ENCODE measurements at places on chromosomes 3 and 15.

- no peak for DNase-seq
Observed at GRCh38 chr3:58334013-58334321, 1.3 kb downstream of the PXK start.

DNA sequence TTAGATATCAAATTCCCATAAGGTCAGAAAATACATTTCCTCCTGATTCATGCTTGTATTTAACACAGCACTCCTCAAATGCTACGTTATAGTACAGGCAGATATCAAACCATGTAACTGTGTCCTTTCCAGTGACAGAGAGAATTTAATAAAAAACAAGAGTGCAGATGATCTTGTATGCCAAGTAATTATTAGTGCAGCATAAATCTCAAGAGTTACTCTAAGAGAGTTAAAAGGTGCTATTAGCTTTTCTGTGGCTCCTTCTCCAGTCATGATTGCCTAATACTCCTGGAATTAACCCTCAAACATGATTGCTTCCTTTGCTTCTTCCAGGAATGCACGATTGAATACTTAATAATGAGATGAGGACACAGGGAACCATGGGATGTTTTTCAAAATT lies 413.0 kb upstream of the DPH6 start:
- DNase-seq, result no peak

DNA sequence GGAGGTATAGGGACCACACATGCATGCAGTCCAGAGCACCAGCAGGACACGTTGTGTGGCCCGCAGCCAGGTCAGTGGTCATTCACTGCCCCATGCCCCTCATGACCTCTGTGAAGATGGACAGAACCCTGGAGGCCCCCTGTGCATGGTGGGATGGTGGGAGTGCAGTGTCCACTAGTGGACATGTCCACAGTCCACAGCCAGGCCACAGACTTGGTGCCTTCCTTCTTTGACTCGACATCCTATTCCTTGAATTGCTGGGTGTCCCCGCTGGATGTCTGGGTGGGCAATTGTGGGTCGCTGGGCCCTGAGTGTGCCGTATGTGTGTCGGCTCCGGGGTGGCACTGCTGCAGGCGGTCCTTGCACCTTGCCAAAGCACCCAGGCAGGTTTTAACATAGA lies 35.7 kb downstream of the KLF15 start:
- no peak for DNase-seq

DNA sequence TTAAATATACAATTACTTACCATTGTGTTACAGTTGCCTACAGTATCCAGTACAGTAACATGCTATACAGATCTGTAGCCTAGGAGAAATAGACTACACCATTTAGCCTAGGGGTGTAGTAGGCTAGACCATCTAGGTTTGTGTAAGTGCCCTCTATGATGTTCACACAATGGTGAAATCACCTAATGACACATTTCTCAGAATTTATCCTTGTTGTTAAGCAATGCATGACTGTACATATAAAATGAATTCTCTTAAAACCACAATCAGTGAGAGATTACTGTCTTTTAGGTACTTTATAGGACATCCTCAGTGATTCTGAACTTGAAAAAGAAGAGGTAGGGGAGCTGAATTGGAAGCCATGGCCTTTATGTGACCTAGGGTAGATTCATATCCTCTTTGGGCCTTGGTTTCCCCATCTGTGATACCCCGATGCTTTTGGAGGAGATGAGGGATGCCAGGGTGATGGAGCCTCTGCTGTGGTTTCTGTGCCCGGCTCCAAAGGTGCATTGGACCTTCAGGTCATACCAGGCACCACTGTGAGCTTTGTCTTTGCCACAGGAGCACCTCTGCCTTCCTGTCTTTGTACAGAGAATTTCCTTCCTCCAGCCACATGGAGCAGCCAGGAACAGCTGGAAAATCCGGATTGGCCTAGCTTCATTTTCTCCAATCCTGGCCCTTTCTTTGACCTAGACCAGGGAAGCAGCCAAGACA lies 51.9 kb upstream of the FLNB start:
- DNase-seq, result no peak

GRCh38 chr3:127012091-127012490 lies 29.2 kb downstream of the PLXNA1 start:
- DNase-seq, result no peak

DNA sequence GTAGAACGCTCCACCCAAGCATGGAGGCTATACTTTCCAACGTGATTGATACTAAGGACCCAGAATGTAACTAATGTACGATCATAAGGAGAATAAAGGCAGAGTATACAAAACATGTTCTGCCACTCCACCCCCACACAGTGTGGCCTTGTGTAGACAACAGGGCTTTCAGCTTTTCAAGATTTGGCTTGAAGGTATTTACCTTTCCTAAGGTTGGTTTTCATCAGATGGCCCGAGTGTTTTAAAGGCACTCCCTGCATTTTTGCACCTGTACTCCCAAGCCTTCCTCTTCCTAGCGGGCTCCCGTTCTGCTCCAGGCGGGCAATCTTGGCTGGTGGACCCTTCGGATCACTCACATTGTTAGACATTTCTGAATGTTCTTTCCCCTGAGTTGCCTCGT lies 4.6 kb downstream of the SATB1 start:
- DNase-seq, result no peak

GRCh38 chr3:61535826-61536225 lies 25.5 kb upstream of the PTPRG start:
- DNase-seq, result no peak

DNA sequence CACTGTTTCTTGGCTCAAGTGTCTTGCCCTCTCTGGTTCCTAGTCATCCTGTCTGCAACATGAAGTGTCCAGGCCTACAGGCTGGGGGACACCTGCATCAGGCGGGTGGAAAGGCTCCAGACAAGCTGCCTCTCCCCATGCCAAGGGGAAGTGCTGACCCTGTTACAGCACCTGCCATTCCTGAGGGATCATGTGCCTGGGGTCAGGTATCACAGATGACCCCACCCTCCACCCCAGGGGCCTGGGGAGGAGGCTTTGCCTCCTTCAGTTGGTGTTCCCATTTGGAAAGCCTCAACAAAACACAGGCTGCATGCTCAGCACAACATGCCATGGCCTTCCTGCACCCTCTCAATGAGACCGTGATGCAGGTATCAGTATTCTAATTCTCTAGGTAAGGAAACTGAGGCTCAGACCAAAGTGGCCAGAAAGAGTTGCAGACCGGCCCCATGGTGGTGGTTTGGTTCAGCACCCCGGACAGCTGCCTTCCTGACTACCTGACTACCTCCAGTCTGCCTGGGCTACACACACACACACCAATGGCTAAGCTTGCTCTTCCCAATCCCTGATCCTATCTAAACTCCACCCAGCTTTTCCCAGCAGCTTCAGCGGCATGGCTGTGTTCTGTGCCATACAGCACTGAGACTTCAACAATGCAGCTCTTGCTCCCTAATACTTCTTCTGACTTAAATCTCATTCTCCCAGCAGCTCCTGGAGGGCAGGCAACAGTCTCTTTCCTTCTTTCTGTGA lies 69.7 kb upstream of the LINGO1 start:
- DNase-seq, result no peak

DNA sequence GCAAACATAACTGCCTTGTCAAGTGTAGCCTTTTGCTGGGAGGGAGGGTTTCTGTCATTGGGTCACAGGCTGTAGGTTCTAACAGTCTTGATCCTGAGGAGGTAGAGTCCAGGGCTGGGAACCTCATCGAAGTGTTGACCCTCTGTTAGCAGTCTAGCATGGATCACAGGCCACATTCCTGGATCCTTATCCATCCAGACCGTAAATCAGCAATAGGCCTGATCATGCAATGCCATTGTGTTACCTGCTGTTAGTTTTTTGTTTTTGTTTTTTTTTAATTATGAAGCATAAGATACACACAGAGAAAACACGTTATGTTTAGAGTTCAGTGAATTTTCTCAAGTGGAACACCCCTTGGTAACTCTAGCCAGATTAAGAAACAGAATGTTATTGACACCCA lies 282.0 kb upstream of the TPM1 start:
- no peak for DNase-seq

DNA sequence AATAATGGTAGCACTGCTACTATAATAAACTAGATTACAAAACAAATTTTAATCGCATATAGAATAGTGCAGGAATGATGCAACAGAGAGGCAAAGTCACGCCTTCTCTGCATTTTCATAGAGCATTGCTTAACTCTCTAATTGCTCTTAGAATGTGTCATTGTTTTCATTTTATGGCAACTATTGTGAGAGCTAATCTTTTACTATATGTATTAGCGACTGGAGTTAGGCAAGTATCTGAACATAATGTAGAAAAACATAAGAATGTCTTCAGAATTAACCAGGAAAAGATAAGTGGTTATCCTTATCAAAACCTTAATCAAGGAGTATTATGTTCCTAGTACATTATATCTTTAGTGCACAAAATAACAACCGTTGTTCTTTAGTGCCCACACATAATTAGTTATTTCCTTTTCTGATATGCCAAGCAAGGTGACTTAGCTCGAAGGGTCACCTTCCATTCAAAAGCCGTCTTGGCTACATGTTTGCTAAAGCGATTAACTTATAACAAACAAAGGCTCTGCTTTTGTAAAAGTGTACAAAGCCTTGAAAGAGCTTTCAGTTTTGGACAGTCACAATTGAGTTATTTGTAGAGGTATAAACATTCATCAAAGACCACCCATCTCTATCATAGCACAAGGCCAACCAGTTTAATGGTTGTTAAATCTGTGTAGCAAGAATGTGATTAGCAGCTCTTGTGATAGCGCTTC lies 1328.9 kb downstream of the ROBO2 start:
- DNase-seq, result no peak

DNA sequence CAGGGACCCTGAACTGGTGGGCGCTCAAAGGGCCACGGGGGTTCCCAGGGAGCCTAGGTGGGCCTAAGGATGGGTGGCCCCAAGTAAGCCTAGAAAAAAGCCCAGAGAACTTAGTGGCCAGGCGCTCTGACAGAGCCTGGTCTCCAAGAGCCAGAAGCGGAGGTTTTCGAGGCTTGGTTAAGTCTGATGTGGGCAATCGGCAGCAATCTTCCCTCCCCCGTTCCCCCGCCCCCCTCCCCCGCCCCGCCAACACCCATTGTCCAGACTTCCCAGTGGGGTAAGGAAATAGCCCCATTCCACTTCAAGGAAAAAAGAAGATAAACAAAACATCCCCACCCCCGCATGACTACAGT lies 6.7 kb downstream of the EOMES start:
- no peak for DNase-seq

DNA sequence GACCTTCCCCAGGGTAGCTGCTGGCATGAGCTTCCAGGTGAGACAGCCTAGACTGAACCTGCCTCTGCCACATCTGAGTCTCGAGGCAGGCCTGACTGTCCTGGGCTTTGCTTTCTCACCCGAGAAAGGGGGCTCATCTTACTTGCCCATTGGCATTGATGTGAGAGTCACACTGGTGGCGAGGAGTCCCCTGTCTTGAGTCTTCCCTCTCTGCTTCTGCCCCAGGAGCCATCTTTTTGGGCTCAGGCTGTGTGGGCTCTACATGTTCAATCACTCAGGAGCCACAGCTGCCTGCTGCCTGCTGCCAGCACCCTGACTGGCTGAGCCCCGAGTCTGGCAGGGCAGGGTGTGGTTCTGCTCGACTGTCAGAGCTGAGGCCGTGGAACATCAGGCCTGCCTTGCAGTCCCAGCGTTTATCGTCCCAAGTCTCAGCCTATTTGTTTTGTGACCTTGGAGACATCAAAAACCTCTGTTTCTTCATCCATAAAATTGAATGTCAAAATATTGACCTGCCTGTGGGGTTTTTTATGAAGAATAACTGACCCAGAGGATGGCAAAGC lies 132.5 kb downstream of the DNAJB8 start:
- DNase-seq, result no peak

GRCh38 chr3:126149256-126149902 lies 31.0 kb downstream of the ALDH1L1 start:
- DNase-seq, result no peak

- DNase-seq, result no peak
Observed at GRCh38 chr15:69497667-69498066, 45.0 kb downstream of the RPLP1 start.

GRCh38 chr15:101526021-101526420 lies 36.5 kb upstream of the PCSK6 start:
- no peak for DNase-seq

DNA sequence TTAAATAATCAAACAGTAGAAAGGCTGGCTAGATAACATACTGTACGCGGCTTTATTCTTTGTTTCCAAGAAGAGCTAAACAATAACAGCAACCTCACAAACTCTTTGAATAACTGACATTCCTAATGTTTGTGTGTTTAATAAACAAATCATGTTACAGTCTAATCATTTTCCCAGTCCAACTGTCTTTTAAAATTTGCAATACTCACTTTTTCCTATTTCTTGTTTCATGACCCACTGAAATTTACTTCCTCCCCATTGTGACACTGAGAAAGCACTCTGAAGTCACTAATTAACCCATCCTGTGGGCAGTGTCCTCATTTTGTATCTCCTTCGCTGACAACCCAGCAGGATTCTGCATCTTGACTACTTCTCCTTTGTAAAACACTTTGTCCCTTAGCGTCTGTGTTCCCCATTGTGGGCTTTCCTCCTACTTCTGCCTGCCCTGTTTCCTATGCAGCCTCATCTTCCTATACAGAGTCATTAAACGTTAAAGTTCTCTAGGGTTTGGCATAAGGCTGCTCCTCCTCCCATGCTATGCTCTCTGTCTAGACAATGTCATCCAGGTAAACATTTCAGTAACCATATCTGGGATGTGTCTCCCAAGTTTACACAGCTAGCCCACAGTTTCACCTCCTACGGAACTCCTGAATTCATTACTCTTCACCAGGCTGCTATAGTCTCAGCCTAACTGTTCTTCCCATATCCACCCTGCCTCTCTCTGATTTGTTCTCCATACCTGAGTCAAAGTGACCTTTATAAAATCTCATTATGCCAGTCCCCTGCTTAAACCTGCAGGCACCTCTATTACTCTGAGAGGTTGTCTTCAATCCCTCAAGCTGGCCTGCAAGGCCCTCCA lies 148.9 kb downstream of the GREM1 start:
- peak; percentile 4 for DNase-seq

- DNase-seq, result no peak
Observed at GRCh38 chr15:90681480-90681879, 35.7 kb upstream of the BLM start.

DNA sequence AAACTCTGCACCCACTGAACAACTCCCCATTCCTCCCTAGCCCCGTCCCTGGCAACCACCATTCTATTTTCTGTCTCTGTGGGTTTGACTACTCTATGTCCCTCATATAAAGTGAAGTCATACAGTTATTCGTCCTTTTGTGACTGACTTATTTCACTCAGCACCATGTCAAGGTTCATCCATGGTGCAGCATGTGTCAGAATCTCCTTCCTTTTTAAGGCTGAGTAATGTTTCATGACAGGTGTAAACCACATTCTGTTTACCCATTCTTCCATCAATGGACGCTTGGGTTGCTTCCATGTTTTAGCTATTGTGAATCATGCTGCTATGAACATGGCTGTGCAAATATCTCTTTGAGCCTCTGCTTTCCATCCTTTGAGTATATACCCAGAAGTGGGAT lies 192.3 kb upstream of the NSMCE3 start:
- no peak for DNase-seq

GRCh38 chr3:111901637-111902036 lies 42.6 kb downstream of the PHLDB2 start:
- DNase-seq, result no peak

DNA sequence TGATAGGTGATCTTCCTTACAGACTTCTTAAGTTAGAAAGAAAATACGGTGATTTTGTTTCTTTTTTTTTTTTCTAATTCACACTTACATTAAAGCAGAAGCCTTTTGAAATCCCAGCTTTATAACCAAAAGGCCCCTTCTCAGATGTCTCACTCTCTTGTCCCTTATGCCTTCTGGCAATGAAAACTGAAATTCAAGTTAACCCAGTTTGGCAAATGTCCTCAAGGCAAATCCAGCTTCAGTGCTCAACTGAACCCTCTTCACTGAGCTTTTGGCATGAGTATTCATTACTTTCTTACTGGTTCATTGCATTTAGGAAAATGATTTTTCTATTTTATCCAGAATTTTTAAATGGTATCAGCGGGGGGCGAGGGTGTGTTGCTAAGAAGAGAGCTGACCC lies 17.0 kb downstream of the PLCH1 start:
- DNase-seq, result no peak
